ENCODE measurements at places on chromosomes 12 and 14.

DNA sequence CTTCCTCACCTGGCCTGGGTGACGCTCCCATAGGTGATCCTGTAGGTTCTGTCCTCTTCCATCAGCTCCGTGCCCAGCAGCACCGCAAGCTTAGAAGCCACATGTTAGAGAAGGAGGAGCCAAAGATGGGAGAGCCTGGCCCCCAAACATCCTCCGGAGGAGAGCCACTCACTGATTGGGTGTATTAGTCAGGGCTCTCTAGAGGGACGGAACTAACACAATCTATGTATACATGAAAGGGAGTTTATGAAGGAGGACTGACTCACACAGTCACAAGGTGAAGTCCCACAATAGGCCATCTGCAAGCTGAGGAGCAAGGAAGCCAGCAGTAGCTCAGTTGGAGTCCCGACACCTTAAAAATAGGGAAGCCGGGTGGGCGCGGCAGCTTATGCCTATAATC lies 1273.1 kb upstream of the TMEM132C start:
- no peak for DNase-seq

GRCh38 chr14:85279407-85279806 lies 250.5 kb upstream of the FLRT2 start:
- DNase-seq: no peak

- DNase-seq: no peak
These were observed 132.4 kb downstream of the TPH2 start for GRCh38 chr12:72071030-72071429.

DNA sequence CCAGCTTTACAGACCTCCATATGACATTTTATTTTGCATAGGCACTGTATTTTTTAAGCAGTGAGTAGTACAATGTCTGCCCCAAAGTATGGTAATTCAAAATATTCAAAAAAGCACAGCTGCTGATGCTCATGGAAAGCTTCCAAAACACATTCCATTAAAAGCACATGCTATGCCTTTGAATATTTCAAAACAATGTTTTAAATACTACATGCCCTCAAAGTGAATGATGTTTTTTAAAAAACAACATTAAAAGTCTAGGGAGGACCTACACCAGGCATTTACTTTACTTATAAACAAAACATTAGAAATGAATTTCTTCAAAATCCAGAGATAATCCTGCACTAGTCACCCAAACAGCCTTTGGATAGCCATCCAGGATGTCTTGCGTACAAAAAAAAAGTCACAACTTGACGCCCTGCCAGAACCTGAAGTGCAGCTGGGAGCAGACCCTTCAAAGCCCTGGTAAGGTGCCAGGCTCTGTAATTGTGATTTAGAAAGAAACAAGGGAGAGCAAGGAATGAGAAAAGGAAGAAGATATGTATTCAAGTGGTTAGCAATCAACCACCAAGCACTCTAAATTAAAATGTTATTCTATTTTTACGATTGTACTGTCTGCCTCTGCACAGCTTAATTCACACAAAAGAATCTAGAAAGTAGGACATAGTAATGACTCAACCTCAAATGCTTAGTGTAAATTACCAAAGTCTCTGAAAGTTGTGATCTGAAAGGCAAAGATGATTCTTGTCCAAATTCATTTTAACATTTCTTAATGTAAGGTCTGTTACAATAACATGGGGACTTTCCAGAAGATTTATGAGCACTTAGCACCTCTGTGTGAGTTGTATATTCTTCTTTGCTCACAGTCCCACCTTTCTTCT lies 31.9 kb downstream of the CEP83 start:
- no peak for DNase-seq

DNA sequence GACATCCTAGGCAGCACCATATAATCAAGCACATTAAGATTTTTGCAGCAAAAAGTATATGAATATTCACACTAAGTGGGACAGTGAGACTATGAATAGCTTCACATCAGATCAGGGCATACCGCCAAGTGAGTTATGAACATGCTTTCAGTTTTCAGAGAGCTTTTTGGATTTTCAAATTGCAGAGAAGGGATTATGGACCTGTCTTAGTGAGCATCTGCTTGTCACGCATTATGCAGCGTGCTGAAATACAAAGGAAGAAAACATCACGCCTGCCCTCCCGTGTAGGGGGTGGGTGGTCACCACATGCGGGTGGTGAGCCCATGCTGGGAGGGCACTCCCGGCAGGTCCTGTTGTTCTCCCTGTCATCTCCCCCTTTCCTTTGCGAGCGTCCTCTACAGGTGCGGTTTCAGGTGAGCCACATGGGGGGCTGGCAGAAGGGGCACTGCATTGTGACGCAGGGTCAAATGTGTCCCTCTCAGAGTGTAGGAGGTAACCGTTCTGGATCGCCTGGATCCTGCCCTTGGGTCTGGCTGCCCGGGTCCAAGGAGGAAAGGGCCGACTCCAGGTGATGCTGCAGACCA lies 42.6 kb downstream of the TRAF3 start:
- DNase-seq: no peak

DNA sequence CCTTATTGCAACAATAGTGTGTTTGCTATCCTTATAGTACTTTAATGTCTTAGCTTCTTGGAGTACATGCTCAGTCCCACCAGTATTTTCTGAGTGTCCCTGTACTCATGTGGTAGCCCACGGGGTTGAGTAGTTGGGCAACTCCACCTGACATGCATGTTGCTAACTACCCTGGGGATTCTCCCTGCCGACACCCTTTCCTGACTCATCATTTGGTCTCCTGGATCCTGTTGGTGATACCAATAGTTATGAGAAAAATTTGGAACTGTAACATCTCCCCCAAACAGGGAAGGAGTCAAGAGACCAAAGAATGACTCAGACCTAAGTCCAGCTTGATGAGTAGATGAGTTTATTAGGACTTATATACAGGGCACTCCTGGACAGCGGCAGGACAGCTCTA lies 101.6 kb downstream of the BRMS1L start:
- DNase-seq: peak; percentile 22

- no peak for DNase-seq
These were observed 108.2 kb upstream of the ATF7IP start for GRCh38 chr12:14257303-14257733.

DNA sequence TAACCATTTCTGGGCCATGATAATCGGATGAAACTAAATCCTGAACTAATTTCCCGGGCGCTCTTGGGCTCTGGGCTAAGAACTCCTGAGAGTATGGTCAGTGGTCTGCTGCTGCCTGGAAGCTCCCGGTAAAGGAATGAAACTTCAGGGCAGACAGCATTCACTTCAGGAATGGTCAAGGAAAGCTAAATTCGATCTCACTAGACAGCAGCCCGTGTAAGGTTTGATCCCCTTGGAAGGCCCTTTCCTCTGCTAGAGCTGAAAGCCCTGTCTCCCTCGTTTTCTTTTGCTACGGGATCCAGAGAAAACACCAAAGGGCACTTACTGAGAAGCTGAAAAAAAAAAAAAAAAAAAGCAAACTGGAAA lies 680 bp downstream of the ASB8 start:
- no peak for DNase-seq

DNA sequence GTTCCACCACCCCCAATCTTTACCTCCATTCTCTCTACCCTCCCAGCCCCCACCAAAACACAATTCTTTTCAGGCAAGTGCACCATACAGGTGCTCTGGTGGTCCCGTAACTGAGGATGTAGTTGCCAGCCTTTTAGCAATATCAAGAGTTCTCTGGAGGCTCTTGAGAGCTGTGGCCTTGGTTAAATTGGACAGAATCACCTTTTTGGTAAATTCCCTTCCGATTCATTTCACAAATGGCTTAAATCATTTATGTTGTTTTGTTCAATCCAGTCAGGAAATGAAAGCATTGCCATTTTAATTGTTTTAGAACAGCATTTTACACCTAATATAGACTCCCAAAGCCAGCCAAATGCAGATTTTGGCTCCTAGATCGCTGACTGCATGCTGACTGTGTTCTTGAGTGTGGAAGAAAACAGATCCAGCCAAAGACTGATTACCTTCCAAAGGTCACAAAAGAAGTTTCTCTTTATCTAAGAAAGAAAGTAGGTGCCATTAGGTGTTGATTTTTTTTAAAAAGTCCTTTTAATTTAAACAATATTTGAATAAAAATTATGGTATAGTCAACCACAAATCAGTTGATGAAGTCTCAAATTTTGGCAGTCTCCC lies 25.6 kb downstream of the CRADD start:
- DNase-seq: no peak

- no peak for DNase-seq
These were observed 468.7 kb upstream of the SOX5 start for GRCh38 chr12:24418157-24418556.

GRCh38 chr12:115973066-115973465 lies 304.4 kb downstream of the MED13L start:
- DNase-seq: no peak

DNA sequence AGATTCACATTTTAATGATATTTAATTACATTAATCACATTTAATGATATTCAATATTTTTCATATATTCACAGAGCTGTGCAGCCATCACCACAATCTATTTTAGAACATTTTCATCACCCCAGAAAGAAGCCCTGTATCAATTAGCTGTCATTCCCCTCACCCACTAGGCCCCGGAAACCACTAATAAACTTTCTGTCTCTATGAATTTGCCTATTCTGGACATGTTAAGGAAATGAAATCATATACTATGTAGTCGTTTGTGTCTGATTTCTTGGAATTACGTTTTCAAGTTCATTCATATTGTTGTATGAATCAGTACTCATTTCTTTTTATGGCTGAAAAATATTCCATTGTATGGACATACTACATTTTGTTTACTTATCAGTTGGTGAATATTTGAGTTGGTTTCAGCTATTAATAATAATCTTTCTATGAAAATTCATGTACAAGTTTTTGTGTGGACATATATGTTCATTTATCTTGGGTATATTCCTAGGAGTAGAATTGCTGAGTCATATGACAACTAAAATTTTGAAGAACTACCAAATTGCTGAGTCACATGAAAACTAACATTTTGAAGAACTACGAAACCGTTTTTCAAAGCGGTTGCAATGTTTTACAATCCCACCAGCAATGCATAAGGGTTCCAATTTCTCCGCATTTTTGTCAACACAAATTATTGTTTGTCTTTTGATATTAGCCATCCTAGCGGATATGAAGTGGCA lies 11.7 kb upstream of the OTOGL start:
- DNase-seq: no peak

GRCh38 chr14:33979613-33980276 lies 28.9 kb upstream of the EGLN3 start:
- DNase-seq: no peak

- DNase-seq: no peak
These were observed 12.3 kb upstream of the DCD start for GRCh38 chr12:54660320-54660962.

- no peak for DNase-seq
These were observed 72.9 kb downstream of the PRIMA1 start for GRCh38 chr14:93715279-93715927.

- DNase-seq: peak; percentile 76
These were observed 14.1 kb downstream of the FBXW8 start for GRCh38 chr12:116924558-116925453.

GRCh38 chr14:56137453-56137807 lies 19.2 kb downstream of the PELI2 start:
- DNase-seq: no peak

- no peak for DNase-seq
These were observed 19.8 kb downstream of the OR5AU1 start for GRCh38 chr14:21136024-21136423.

DNA sequence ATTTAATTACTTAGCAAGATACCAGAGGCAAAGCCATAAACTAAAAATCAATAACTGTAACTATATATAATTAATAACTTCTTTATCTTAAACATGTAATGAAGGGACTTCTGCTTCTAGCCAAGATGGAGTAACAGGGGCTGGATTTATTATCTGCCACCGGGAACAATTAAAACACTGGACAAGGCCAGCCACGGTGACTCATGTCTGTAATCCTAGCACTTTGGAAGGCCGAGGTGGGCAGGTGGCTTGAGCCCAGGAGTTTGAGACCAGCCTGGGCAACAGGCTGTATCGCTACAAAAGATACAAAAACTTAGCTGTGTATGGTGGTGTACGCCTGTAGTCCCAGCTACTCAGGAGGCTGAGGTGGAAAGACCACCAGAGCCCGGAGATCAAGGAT lies 113.6 kb downstream of the TAOK3 start:
- no peak for DNase-seq

DNA sequence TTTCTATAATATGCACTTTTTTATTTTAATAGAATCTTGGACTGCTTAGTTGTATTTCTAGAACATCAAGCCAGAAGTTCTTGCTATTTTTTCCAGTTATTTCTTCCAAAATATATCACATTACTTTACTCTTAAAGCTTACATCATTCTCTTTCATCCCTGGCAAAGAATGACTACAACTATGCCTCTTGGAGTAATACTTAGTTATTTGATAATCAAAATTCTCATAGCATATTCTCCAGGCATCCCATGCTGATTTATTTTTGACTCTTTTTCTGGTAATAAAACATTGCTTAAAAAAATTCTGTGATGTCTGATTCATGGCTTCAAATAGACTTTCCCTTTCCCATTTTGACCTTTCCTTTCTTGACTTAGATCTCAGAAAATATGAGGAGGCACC lies 118.7 kb upstream of the TSPAN8 start:
- no peak for DNase-seq

DNA sequence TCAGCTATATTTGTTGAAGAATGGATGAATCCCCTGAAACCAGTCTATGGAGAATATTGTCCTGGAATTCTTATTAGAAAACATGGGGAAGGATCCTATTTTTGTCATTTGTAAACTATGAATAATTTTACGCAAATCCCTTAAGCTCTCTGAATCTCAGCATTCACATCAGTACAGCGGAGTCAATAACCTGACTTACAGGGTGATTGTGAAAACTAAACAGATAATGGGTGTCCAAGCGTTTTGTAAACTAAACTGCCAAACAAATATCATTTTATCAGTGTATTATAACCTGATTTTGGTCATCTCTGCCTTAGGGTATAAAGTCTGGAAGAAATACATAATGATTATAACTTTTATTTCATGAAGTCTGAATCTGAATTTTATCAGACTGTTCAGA lies 10.0 kb downstream of the ART4 start:
- no peak for DNase-seq

DNA sequence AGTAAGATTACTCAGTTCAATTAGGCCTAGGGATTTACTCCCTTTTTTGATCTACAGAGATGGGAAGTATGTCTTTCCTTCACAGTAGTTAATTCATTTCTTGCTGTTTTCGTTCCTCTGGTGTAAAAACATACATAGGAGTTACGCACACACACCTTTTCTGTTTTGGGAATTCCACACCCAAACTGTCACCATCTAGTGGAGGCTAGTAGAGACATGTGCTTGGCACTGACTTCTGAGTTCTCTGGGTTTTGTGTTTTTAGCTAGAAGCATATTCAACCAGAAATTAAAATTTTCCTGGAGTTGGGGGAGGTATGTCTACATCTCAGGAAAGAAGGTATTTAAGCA lies 1.4 kb downstream of the SUSD6 start:
- peak; percentile 46 for DNase-seq

GRCh38 chr14:32203928-32204357 lies 874 bp upstream of the RNU6-8 start:
- DNase-seq: no peak

DNA sequence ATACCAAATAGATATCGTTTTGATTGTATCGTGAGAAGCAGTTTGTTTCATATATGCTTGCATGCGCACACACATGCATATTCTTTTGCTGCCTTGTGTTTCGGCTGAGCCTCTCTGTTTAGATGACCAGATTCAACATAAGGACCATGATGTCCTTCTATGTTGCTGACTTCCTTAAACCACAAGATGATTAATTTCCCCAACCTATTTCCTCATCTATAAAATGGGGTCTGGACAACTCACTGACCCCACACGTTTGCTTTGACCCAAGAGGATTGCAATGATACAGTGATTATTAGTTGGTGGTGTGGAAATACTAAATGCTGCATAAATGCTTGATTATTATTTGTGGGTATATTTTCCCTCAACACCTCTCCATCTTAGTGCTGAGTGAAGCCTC lies 16.8 kb upstream of the FOS start:
- DNase-seq: no peak
